NCI-H1105 (cell line): ENCODE measurements at places on chromosomes 13 and 19.

DNA sequence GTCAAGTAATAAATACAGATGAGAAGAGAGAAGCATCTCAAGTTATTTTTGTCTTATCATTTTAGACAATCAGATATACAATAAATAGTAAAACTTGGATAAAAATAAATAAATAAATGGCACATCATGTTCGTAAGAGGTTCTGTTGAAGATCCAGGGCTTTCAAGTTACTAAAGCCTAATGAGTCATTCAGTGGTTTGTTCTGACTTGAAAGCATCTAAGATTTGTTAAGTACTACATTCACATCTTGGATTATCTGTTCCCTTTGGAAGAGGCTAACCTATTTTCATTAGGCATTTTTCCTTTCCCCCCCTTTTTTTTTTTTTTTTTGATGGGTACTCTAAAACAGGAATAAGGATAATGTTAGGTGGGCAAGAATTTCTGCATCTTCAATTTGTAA is 429.3 kb downstream of the PCDH20 start:
- DNase-seq, result no peak

- DNase-seq, result no peak
These were observed 11.0 kb downstream of the MEIS3 start for GRCh38 chr19:47408156-47408938.

DNA sequence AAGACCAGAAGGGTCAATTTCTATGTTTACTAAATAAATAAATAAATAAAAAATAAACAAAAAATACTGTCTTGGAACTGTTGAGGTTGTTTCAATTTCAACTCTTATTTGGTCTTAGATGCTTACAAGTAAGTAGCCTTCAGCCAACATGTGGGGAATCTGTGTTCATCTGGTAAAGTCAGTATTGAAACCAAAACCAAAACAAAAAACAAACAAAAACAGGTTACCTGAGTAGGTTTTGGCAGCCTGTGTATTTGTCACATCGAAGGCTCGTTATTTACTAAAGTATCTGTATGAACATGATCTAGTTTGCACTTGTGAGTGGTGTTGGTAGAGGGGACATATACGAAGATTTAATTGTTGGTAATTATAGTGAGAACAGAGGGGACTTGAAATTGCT is 471.5 kb downstream of the SLITRK5 start:
- peak; percentile 13 for DNase-seq

DNA sequence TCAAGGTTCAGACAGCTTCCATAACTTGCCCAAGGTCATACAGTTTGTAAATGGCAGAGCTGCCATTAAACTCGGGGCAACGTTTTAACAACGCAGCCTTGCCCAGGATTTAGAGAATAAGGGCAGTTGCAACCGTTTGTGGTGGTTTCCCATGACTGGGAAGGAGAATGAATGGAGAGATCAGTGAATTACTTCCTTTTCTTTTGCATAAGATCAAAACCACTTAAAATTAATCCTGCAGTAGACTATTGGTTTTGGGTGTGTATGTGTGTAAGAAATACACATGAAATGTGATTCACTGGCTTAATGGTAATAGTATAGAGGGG is 179.1 kb upstream of the MIR17HG start:
- DNase-seq, result no peak

- no peak for DNase-seq
These were observed 52.5 kb downstream of the C13orf42 start for GRCh38 chr13:51058461-51059167.

DNA sequence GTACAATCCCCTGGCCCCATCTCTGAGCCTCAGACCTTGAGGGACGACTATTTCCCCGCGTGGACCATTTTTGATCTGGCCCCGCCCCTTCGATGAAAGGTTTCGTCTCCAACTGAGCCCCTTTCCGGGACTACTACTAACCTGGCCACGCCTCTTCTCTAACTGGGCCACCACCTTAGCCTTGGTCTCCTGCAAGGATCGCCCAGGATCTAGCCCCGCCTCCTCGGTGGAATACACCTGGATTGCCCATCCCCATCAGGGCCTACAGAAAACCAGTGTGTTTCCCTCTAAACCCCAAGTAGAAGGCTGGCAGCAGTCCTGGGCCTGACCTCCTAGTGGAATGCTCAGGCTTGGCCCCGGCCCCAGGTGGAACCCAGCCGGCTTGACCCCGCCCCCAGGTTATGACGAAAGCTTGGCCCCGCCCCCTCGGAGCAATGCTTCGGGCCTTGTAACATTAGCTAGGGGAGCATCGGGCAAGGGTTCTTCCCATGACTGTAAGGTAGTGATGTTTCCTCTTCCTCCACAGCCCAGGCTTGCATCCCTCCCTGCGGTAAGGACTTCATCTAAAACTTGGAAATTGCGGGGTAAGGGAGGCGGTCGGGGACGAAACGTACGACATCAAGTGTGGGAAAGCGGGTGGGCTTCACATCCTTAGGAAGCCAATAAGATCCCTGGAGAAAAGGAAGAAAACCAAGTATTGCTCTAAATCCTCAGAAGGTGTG is 9.1 kb downstream of the SPACA6 start:
- DNase-seq, result no peak

DNA sequence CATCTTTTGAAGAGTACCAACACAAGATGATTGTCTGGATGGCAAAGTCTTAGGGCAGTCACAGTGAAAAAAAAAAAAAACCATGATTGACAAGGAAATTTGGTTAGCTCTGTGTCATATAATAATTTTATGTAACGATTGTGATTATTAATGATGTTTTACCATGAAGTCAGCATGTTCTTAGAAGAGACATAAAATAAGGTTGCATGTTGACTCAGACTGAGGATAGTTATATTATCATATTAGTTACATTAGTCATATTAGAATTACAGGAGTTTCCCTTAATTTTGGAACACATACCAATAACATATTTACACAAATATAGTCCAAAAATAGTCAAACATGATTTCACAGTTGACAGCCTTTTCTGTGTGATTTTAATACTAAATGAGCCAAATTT is 5.7 kb downstream of the ZNF431 start:
- no peak for DNase-seq

DNA sequence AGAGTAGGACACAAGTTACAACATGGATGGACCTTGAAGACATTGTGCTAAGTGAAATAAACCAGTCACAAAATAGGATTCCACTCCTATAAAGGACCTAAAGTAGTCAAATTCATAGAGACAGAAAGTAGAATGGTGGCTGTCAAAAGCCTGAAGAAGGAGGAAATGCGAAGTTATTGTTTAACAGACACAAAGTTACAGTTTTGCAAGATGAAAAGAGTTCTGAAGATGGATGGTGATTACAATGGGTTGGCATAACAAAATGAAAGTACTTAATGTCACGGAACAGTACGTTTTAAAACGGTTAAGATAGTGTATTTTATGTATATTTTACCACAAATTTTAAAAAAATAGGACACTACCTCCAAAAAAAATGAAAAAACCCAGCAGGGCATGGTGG is 34.8 kb downstream of the FOXO1 start:
- no peak for DNase-seq

DNA sequence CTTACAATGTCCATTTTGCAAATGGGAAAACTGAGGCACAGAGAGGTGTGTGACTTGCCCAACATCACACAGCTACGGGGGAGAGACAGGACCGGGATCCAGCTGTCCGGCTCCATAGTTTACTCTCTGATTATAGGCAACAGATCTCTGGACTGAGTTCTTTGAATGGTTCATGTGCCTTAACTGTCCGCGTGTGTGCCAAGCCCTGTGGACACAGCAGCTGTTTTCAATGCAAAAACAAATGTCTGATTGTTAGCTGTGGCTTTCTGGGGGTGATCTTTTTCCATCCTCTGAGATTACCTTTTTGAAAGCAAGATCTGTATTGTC is 94.1 kb downstream of the KL start:
- no peak for DNase-seq

GRCh38 chr19:39599116-39599515 is 3.2 kb upstream of the LGALS13 start:
- no peak for DNase-seq

DNA sequence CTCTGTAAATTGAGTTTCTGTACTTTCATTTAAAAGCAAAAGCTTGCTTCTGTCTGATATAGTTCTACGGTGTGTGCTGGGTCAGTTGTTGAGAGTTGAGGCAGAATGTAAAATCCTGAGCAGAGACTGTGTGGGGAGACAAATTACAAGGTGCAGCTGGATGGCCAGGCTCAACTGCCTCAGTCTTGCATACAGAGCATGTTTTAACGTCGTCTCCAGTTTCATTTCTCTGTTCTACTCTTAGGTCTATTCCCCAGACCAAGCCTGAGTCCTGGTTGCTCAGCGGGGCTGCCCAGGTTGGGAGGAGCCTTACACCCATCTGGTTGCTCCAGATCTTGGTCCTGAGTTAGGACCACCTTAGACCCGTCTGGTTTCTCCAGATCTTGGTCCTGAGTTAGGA is 54.4 kb upstream of the MEDAG start:
- no peak for DNase-seq

DNA sequence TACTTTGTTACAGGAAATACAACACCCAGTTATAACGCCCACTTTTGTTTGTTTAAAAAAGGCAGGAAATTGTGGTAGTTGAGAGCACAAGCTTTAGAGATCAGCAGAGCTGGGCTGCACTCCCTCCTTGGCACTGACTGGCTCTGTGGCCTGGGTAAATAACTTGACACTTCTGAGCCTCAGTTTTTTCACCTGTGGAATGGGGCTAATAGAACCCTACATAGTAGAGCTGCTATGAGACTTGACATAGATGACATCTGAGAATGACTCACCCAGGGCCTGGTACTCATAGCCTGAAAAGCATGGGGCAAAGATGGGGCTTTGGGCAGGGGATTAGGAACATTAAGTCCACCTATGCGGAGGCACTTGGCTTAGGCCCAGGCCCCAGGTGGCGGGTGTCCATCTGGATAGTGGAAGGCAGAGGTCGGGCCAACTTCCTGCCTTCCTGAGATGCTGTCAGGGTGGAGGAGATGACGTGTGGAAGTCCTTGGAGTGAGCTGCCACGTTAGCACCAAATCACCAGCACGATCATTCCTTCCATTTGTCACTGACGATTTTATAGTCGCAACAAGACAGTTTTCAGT is 159.1 kb downstream of the KATNAL1 start:
- no peak for DNase-seq

DNA sequence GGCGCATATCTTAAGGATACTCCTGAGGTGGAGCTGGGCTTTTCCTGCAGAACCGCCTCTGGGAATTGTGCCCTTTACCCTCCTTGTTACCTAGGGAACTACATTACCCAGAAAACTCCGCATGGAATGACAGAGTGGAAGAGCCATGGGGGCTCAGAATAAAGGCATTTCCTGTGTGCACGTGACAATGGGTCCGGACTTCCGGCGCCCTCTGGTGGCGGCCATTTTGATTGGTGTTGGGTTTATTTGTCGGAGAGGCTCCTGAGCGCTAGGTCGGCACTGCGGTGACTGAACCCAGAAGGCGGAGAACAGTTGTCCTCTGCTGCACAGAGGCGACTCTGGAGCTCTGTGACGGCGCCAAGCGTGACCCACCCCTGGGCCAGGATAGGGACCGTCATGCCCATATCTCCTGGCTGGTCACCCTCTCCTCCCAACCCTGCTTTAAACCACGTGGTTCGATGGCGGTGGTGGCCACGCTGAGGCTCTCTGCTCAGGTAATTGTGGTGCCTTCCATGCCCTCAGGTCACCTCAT is at the start of gene ZNF587B:
Gene ZNF587B (plus strand): TSS at position 229 of the 532 bp plus-strand sequence. CDS start 230 bp downstream, at position 459.
- no peak for DNase-seq

DNA sequence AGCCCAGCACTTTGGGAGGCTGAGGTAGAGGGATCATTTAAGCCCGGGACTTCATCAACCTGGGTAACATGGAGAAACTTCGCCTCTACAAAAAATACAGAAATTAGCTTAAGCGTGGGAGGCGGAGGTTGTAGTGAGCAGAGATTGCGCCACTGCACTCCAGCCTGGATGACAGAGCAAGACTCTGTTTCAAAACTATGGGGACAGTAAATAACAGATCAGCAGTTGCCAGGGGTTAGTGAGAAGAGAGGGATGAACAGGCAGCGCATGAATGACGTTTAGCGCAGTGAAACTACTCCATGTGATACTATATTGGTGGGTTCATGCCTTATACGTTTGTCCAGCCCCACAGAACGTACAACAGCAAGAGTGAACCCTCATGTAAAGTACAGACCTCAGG is 7.1 kb upstream of the ICAM3 start:
- no peak for DNase-seq

- peak; percentile 86 for DNase-seq
These were observed 4.6 kb downstream of the TMC4 start for GRCh38 chr19:54168174-54168917.

DNA sequence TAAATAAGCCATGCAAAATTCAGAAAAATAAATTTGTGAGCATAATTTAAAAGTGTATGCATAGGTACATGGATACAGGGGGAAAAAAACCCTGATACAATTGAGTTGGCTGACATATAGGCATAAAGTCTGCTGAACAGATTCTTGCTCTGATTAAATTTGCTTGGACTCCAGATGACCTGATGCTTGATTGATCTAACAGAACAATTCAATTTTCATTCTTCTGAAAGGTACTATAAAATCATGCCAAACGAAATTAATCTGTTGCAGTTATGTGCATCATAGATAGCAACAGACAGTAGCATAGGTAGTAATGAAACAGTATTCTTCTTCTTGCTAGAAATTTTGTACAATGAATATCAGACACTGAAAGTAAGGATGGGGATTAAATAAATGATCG is 578.2 kb upstream of the SLITRK6 start:
- no peak for DNase-seq

DNA sequence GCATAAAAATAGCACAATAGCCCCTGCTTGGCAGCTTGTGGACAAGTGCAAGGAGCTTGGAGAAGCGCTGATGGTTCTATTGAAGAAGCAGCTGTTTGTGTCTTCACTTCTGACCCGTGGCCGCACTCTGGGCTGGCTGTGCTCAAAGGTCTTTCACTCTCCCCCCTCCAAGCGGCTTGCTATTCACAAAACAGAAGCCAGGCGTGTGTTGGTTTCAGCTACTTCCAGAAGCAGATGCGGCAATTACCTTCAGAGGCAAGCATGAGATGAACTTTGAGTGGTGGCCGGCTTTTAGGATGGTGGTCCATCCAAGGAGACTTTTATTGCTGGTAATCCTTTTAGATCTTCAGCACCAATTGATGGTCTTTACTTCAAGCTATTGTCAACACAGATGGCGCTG is 188.5 kb upstream of the ARGLU1 start:
- DNase-seq, result no peak

- no peak for DNase-seq
These were observed 2.2 kb downstream of the C19orf33 start for GRCh38 chr19:38306236-38306635.

- DNase-seq, result no peak
These were observed 6.2 kb upstream of the EVI5L start for GRCh38 chr19:7823686-7824301.

DNA sequence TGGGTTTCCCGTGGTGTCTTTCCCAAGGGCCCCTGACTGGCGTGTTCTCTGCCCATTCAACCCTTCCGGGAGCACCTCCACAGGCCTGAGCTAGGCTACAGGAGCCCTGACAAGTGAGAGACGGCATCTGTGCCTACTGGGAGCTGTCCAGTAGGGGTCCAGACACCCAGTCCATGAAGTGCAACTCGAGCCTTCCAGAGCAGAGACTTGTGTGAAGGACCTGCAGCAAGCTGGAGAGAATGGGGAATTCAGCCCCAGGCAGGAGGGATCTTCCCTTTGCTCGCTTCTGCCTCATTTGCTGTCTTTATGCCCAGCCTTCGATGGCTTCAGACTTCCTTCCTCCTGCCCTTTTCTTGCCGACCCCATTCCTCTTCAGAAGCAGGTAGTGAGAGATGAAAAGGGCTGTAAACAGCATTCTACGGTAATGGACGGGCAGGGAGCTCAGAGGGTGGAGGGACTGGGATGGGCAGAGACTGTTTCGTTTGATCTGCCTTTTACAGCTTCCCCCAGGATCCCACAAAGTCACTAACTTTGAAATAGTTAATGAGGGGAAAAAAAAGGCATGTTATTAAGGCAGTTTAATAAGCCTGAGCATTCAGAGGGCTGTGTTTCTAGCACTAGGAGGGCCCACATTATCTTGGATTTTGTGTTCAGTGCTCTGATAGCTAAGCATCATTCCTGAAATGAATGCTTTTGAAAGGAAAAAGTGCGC is 327.6 kb downstream of the FGF9 start:
- DNase-seq, result no peak
